ENCODE measurements at places on chromosomes 6 and 20. TPM values are rescaled to one million over a fixed set of nuclear protein-coding genes. Genes with fewer than 3 reads are reported as not detected.
A peak's percentile ranks its signal among the peaks of the same experiment; 100 is the strongest.

DNA sequence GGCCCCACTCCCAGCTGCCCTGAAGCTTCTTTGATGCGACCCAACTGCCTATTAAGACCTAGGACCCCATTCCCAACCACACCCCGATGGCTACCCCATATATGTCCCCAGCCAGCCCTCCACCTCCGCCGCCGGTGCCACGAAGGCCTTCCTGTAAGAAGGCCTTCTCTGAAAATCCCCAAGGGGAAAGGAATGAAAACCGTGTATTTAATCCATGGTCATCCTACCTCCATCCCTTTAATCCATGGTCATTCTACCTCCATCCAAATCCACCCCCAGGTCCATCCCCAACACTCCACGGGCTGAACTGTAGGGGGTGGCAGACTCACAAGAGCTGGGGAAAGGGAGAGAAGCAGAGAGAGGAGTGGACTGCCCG, 545 bp upstream of the VSX1 start:
- no peak for DNase-seq

DNA sequence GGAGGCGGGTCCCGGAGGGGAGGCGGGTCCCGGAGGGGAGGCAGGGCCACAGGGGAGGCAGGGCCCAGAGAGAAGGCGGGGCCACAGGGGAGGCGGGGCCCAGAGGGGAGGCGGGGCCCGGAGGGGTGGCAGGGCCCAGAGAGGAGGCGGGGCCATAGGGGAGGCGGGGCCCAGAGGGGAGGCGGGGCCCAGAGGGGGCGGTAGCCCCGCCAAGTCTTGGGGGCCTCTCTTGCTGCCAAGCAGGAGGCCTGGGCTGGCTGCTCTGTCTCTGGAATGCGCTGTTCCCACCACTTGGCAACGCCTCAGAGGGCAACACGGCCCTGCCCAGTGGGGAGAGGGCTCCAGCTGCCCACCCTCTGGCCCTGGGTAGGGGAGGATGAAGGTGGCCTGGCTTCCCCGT, 80.5 kb downstream of the YTHDF1 start:
- no peak for DNase-seq

DNA sequence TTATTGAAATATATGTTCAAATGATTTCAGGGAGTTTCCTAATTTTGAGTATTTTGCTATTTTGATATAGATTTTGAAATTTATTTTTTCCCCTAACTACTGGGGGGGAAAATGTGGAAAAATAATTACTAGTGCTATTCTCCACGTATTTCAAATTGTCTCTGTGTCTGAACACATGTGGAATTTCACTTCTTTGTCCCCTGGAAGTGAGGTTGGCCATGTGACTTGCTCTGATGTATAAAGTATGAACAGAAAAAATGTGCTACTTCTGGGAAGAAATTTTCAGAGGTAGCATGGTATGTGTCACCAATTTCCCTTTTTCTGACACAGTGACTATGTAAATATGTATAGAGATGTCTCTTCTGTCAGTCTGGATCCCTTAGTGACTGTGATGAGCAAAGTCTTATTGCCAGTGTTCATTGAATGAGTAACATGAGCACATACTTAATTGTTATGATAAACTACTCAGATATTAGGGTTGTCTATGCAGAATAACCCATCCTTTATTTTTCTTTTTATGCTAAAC, 215.4 kb upstream of the CCN2 start:
- DNase-seq, result no peak

DNA sequence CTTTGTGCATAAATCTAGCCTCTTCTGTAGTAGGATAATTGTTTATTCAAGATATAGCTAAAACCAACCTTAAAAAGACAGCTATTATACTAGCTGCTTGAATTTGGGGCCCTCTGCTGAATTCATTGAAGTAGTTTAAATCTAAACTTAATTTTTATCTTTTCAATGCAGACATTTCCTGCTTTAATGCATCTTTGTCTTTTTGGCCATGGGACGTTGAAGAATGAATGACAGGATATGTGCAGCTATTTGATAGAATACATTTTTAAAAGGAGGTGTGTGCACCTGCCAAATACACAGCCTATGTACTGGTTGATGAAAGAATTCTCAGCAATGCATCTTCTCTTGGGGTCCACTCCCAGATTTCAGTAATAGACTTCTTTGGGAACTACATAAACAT, 524.9 kb downstream of the PHF3 start:
- no peak for DNase-seq

- DNase-seq, result peak; percentile 69
Measured at GRCh38 chr20:31684153-31685015, 38.3 kb downstream of the BCL2L1 start.

DNA sequence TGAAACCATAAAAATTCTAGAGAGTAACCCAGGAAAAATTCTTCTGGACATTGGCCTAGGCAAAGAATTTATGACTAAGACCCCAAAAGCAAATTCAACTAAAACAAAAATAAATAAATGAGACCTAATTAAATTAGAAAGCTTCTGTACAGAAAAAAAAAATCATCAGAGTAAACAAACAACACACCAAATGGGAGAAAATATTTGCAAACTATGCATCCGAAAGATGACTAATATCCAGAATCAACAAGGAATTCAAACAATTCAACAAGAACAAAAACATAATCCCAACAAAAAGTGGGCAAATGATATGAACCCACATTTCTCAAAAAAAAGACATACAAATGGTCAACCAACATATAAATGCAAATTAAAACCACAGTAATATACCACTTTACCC, 242.6 kb upstream of the CDYL start:
- no peak for DNase-seq

GRCh38 chr20:9053108-9053507, 15.8 kb upstream of the PLCB4 start:
- DNase-seq, result no peak

GRCh38 chr20:44752099-44752931, 6.7 kb downstream of the KCNK15 start:
- DNase-seq, result no peak

- DNase-seq, result no peak
Measured at GRCh38 chr6:4957521-4958231, 46.2 kb downstream of the RPP40 start.

DNA sequence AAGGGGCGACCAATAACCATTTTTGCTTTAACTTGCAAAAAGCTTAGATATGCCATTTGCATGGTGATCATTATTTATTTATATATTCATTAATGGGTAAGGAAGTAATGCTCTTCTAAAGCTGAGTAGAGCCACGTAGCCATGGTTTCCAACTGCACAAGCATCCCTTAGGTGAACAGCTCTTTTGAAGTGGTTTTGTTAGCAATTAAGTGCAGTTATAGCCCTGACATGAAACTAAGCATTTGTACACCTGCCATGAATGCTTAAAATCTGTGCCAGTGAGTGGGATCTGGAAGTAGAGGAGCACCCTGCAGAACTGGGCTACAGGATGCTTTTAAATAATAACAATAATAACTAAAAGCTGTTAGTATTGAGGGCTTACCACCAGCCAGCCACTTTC, 19.1 kb downstream of the TRAF3IP2 start:
- DNase-seq, result no peak

DNA sequence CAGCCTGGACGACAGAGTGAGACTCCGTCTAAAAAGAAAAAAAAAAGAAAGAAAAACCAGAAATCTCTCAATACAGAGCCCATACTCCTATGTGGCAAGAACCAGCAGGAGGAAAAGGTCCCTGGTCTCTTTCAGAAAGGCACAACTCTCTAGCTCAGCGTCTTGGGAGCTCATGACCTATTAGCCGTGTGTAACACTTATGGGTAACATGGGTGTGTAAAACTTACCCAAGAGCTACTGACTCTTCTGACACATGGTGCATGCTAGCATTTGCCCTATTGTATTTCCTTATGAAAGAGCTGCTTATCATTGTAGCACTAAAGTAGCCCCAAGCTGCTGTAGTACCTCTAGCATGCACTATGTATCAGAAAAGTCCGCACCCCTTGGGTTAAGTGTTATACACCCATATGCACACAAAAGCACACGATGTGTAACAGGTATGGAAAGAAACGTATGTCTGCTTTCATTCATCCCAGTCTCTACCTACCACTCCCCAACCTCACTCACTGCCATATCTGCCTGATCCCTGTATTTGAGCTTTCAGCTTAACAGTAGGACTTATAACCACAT, 85.4 kb downstream of the ZMYND8 start:
- no peak for DNase-seq

DNA sequence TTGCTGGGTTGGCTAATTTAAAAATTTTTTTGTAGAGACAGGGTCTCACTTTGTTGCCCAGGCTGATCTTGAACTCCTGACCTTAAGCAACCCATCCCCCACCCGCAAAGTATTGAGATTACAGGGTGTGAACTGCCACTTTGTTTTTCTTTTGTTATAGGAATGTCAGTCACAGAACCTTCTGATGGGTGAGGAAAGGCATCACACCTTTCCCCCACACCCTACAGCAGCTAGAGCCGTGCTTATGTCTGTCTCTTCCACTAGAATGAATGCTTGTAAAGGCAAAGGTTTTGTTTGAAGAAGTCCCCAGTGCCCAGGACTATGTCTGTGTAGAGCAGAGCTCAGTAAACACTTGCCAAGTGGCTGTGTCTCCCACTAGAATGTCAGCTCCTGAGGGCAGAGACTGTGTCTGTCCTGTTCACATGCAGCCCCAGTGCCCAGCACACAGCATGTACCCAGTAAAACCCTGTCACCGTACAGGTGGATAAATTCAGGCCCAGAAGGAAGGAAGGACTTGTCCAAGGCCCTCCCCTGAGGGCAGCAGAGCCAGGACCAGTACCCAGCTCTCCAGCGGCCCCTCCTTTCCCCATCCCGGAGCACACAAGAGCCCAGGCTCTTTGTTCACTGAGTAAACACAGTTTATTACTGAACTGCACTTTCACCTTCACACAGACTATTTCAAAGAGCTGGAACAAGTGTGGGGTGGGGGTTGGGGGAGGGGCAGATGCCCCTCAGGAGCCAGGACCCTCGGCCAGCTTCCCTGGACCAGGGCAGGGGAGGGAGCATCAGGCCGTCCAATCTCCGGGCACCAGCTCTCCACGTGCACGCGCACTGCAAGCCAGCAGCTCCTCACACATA, 26.4 kb downstream of the COX4I2 start:
- DNase-seq, result no peak

DNA sequence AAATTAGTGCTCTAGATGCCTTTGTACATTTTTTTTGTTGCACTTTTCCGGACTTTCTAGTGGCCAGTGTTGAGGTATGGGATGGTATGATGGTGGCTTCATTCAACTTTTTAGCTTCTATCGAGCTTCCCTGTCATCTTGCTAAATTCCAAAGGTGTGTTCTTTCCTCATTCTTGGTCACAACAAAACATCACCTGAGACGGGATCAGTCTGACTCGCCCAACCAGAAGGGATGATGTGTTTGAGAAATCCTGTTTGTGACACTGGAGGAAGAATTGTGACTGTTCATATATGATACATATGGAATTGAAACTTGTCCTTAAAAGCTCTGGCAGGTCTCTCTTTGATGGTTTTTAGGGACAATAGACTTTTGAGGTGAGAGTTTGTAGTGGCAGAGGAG, 33.8 kb downstream of the KCNS1 start:
- DNase-seq, result no peak

- DNase-seq, result no peak
Measured at GRCh38 chr20:23226612-23227265, 123.9 kb upstream of the NXT1 start.

DNA sequence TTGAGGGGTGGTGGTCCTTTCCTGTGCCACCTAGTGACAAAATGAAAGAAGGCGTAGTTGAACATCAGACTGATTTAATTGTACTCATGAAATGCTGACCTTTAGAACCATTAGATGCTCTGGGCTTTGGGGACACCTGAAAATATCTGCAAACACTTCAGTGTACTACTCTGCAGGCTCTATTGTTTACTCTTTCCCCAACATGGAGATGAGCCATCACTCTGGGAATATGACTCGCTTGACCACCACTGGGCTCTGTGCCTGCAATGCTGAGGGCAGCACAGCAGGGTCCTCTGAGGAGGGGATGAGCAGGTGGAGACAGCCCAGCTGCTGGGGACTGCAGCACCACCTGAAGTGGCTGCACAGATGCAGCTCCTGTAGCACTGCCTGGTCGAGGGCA, 74.8 kb upstream of the SLC24A3 start:
- DNase-seq, result no peak

GRCh38 chr6:110471726-110472365, 4.6 kb downstream of the SLC22A16 start:
- no peak for DNase-seq

- no peak for DNase-seq
Measured at GRCh38 chr20:56845546-56846086, 216.5 kb downstream of the TFAP2C start.

- DNase-seq, result no peak
Measured at GRCh38 chr6:17596085-17596484, 4.0 kb upstream of the FAM8A1 start.

DNA sequence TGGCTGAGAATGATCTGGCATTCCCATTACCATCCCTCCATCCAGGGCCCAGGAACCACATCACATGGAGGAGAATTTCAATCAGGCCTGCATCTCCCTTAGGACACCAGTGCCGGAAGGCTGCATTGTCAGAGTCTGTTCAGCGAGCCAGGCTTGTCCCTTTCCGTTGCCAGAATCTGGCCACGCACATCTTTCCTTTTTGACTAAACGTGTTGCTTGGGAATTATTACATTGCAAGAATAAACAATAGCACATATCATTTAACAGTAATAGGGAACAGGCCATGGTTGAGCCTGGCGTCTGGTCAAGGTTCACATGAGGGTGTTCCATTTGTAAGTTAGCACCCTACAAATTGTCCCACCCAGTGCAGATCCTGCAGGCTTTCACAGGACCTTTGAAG, 42.8 kb downstream of the SOBP start:
- DNase-seq, result no peak

GRCh38 chr20:44714701-44715498, at the start of gene CCN5:
TSS of gene CCN5 (plus strand) at chr20:44715369. CDS start at chr20:44715391, 22 bp downstream.
- no peak for DNase-seq

GRCh38 chr6:151536188-151536479, 42.3 kb downstream of the CCDC170 start:
- DNase-seq, result no peak

GRCh38 chr6:90088009-90088408, 193.7 kb downstream of the GJA10 start:
- DNase-seq, result peak; percentile 75

DNA sequence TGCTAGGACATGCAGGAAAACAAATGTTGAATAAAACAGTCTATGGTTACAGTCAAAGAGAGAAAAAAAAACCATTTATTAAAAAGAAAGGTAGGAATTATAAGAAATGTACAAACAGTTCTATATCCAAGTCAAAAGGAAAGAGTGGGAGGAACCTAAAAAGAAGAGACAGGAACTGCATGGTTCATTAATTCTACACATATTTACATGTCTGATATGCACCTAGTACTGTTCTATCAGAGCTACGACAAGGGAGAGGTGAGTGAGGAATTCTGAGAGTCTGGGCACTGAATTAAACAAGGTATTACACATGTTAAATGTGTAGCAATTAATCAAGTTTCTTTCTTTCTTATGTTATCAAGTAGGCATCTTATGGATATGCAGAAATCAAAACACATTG, 41.9 kb downstream of the SYCP2 start:
- DNase-seq, result no peak

GRCh38 chr6:96626759-96627364, 63.9 kb downstream of the FHL5 start:
- DNase-seq, result peak; percentile 13

Gene ASIP
- total RNA-seq, result not detected

Gene MAFB
- total RNA-seq, result not detected

Gene TRIM40
- total RNA-seq, result not detected

Gene KIAA0408
- 2.0 TPM for total RNA-seq

Gene DYNLT2
- total RNA-seq, result 2.5 TPM

Gene PLN
- not detected for total RNA-seq

Gene ANKRD66
- total RNA-seq, result not detected

Gene FLRT3
- total RNA-seq, result 3.3 TPM

Gene GMPR
- total RNA-seq, result 1.2 TPM

Gene LGSN
- not detected for total RNA-seq

Gene BMP5
- not detected for total RNA-seq

Gene FKBP1C
- 0.58 TPM for total RNA-seq

Gene COL9A1
- not detected for total RNA-seq

All from epithelial cell of proximal tubule (primary cell).